ENCODE measurements at places on chromosomes 3 and 15. TPM values are rescaled to one million over a fixed set of nuclear protein-coding genes. Genes with fewer than 3 reads are reported as not detected.

DNA sequence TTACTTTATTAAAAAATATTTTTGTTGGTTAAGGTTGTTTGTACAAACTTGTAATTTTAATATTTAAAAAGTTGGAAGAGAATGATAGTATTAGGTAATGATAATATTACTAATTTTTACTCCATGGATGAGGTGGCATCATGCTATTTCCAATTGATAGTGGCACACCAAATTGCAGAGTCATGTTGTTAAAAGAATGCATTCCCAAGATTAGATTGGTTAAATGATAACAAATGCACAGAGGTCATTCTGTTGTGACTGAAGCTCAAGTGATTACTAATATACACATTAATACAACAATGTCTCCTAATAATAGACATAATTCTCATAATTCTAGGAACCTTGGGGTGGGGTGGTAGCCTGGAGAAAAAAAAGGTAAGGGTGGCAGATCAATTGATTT lies 73.2 kb upstream of the ZBED2 start:
- no peaks in the 10 kb centered on the region for H3K27me3 ChIP-seq
- no peaks in the 10 kb centered on the region for H3K4me1 ChIP-seq
- no peaks in the 10 kb centered on the region for H3K36me3 ChIP-seq
- H3K27ac ChIP-seq, result no peak overlapping the region

- H3K27ac ChIP-seq, result peak overlapping the region; percentile 16
- H3K4me3 ChIP-seq, result no peak overlapping the region
- H3K27me3 ChIP-seq, result no peaks in the 10 kb centered on the region
- peak; percentile 35 for DNase-seq
- H3K36me3 ChIP-seq, result no peaks in the 10 kb centered on the region
- peaks cover 17% of the 10 kb centered on the region for H3K4me1 ChIP-seq
Observed at GRCh38 chr3:159635047-159635641, 353.5 kb upstream of the IL12A start.

- H3K27ac ChIP-seq, result no peak overlapping the region
- peak; percentile 60 for DNase-seq
- no peaks in the 10 kb centered on the region for H3K36me3 ChIP-seq
- peaks cover 6% of the 10 kb centered on the region for H3K27me3 ChIP-seq
Observed at GRCh38 chr15:42084465-42085235, 9.7 kb downstream of the PLA2G4D start.

- peaks cover 3% of the 10 kb centered on the region for H3K4me1 ChIP-seq
- no peak overlapping the region for H3K27ac ChIP-seq
- no peak overlapping the region for H3K4me3 ChIP-seq
- H3K27me3 ChIP-seq, result peaks cover 13% of the 10 kb centered on the region
- no peaks in the 10 kb centered on the region for H3K36me3 ChIP-seq
- DNase-seq, result no peak
Observed at GRCh38 chr15:70797464-70797863, 34.1 kb upstream of the UACA start.

GRCh38 chr15:42157981-42158765 lies 1.7 kb upstream of the PLA2G4F start:
- peaks cover 43% of the 10 kb centered on the region for H3K36me3 ChIP-seq
- H3K27me3 ChIP-seq, result no peaks in the 10 kb centered on the region
- H3K27ac ChIP-seq, result no peak overlapping the region
- peaks cover 18% of the 10 kb centered on the region for H3K4me1 ChIP-seq
- H3K4me3 ChIP-seq, result no peak overlapping the region

The GUCA1C gene
- polyA plus RNA-seq, result not detected

- no peak for DNase-seq
- no peaks in the 10 kb centered on the region for H3K4me1 ChIP-seq
- no peak overlapping the region for H3K27ac ChIP-seq
- no peak overlapping the region for H3K4me3 ChIP-seq
- H3K36me3 ChIP-seq, result peaks cover 73% of the 10 kb centered on the region
Observed at GRCh38 chr15:73286311-73286710, 82.4 kb downstream of the HCN4 start.

DNA sequence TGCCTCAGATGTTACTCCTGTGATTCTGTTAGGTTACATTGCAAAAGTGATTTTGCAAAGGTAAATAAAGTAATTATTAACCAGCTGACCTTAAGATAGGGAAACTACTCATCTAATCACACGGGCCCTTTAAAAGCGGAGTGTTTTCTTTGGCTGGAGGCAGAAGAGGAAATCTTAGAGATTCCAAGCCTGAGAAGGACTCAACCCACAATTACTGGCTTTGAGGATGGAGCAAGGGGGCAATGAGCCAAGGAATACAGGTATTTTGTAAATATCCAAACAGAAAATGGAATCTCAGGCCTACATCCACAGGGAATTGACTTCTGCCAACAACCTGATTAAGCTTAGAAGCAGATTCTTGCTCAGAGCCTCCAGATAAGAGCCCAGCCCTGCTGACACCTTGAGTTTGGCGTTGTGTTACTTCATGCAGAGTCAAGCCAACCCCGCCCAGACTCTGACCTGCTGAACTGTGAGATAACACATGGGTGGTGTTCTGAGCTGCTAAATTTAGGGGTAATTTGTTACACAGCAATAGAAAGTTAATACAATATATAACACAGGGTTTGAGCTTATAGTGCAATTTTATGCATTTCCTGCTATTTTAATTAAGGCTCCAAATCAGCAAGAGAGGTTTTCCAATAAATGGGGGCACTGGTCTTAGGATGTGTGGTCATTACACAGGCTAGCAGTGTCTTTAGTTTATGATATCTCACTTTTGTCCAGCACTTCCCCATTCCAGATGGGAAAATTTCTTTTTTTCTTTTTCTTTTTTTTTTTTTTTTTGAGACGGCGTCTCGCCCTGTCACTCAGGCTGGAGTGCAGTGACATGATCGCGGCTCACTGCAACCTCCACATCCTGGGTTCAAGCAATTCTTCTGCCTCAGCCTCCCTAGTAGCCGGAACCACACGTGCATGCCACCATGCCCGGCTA lies 19.5 kb downstream of the NFKBIZ start:
- peak overlapping the region; percentile 80 for H3K27ac ChIP-seq
- peak; percentile 88 for DNase-seq
- H3K4me3 ChIP-seq, result no peak overlapping the region
- peaks cover 22% of the 10 kb centered on the region for H3K4me1 ChIP-seq

- H3K36me3 ChIP-seq, result no peaks in the 10 kb centered on the region
- peaks cover 18% of the 10 kb centered on the region for H3K4me1 ChIP-seq
- H3K27me3 ChIP-seq, result no peaks in the 10 kb centered on the region
- H3K4me3 ChIP-seq, result no peak overlapping the region
- no peak overlapping the region for H3K27ac ChIP-seq
Observed at GRCh38 chr3:125381743-125382142, 6.6 kb upstream of the ZNF148 start.

DNA sequence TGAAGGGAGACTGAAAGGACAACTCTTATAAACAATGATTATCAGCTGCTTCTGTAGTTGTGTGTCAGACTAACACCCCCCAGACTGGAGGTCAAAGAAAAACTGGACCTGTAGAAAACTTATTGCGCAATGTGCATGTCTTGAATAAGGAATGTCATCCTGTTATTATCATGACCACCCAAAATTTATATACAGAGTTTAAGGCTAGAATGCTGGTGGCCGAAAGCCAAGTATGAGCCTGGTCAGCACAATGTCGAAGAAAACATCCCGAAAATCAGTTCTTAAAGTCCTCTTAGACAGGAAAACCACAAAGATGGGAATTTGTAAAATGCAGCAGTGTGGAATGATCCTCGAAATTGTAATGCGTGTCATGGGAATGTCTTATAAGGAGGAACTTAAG lies 29.3 kb downstream of the RFTN1 start:
- peaks cover 3% of the 10 kb centered on the region for H3K4me1 ChIP-seq
- no peaks in the 10 kb centered on the region for H3K27me3 ChIP-seq
- H3K36me3 ChIP-seq, result no peaks in the 10 kb centered on the region
- no peak overlapping the region for H3K4me3 ChIP-seq
- peak; percentile 55 for DNase-seq

The AHSG gene
- 1.8 TPM for polyA plus RNA-seq

DNA sequence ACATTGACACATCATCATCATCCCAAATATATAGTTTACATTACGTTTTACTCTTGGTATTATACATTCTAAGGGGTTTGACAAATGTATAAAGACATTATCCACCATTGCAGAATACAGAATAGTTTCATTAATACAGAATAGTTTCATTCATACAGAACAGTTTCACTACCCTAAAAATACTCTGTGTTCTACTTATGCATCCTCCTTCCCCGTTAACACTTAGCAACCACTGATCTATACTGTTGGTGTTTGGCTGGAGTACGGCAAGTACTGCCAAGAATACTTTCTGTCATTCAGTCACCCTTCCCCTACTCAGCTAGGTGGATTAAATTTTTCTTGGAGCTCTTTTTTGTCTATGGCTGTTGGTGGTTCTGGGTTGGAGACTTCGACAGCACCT lies 33.4 kb downstream of the LEKR1 start:
- H3K27me3 ChIP-seq, result no peaks in the 10 kb centered on the region
- H3K4me1 ChIP-seq, result peaks cover 3% of the 10 kb centered on the region
- no peak overlapping the region for H3K4me3 ChIP-seq
- peak overlapping the region; percentile 6 for H3K27ac ChIP-seq
- DNase-seq, result no peak
- H3K36me3 ChIP-seq, result no peaks in the 10 kb centered on the region

The NPAP1 gene
- polyA plus RNA-seq, result 0.36 TPM

DNA sequence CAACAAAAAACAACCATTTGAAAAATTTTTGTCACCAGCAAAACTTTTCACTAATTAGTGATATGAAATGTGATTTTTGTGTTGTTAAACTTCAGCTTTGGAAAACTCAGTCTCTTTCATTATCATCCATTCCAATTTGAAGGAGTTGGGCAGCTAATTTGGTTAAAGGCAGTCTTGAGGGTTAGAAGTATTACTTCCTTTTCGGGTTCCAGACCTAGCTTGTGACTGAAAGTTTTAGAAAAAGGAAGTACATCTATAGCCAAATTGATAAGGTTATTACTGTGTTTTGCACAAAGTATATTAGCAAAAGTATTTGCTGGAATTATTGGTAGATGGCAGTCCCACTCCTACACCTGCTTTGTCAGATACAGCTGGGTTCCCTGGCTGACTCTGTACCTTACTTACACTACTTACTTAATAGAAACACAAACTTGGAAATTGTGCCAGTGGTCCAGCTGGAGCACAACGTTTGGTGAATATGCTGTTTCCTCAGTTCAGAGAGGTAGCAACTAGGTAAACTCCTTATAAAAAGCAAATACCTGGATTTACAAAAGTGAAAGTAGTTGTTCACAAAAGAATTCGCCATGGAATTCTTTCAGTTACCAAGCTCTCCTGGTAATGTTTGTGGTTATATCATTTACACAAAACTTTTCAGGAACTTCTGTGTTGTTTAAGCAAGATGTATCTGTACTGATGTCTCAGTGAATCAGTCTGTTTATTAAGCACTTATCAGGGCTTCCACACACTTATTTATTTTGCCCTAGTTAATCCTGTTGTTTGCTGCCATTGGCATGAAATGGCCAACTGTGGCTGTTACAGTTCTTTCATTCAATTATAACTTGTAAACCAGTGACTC lies 31.6 kb downstream of the TIPARP start:
- H3K4me3 ChIP-seq, result no peak overlapping the region
- H3K36me3 ChIP-seq, result peaks cover 30% of the 10 kb centered on the region
- DNase-seq, result no peak
- no peak overlapping the region for H3K27ac ChIP-seq
- H3K27me3 ChIP-seq, result no peaks in the 10 kb centered on the region

The SNTN gene
- not detected for polyA plus RNA-seq

DNA sequence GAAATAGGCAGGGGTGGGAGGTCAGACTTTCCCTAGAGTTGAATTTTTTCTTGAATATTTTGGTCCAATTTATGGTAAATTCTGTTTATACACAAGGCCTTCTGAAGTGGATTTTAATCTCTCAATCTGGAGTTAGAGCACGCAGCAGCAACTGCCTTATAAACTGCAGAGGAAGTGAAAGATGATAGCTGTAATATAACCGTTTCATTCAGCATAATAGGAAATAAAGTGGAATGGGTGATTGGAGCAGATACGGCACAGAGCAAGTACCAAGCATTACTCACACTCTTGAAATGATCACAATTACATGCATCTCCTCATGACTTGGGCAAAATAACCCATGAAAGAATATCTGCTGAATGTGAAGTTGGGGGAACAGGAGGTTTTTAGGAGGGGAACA lies 106.8 kb downstream of the ARRDC4 start:
- H3K27me3 ChIP-seq, result peaks cover 2% of the 10 kb centered on the region
- DNase-seq, result no peak
- no peak overlapping the region for H3K4me3 ChIP-seq
- no peak overlapping the region for H3K27ac ChIP-seq
- no peaks in the 10 kb centered on the region for H3K4me1 ChIP-seq

GRCh38 chr3:42179110-42179725 lies 86.8 kb downstream of the CCK start:
- DNase-seq, result peak; percentile 94
- peaks cover 40% of the 10 kb centered on the region for H3K4me1 ChIP-seq
- H3K4me3 ChIP-seq, result peak overlapping the region; percentile 20
- peak overlapping the region; percentile 98 for H3K27ac ChIP-seq
- peaks cover 12% of the 10 kb centered on the region for H3K36me3 ChIP-seq
- H3K27me3 ChIP-seq, result no peaks in the 10 kb centered on the region

- no peaks in the 10 kb centered on the region for H3K27me3 ChIP-seq
- no peak overlapping the region for H3K27ac ChIP-seq
- peaks cover 2% of the 10 kb centered on the region for H3K36me3 ChIP-seq
- no peak for DNase-seq
- H3K4me3 ChIP-seq, result no peak overlapping the region
Observed at GRCh38 chr3:194505791-194506415, 19.1 kb upstream of the ATP13A3 start.

DNA sequence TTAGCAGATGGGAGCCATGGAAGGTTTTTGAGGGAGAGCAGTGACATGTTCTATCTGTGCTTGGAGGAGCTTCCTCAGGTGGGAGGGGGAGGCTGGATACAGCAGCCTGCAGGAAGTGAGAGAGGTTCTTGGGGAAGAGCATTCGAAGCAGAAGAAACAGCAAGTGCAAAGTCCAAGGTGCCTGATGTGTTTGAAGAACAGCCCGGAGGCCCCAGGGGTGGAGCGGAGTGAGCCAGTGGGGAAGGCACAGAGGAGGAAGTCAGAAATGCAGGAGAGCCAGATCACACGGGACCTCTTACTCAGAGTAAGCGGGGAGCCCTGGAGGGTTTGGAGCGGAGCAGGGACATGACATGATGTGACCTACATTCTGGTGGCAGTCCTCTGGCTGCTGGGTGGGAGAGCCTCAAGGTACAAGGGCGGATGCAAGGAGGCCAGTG lies 10.8 kb downstream of the ITGA11 start:
- DNase-seq, result peak; percentile 98
- peaks cover 18% of the 10 kb centered on the region for H3K4me1 ChIP-seq
- H3K27me3 ChIP-seq, result no peaks in the 10 kb centered on the region

- no peak overlapping the region for H3K27ac ChIP-seq
- H3K4me3 ChIP-seq, result no peak overlapping the region
- no peaks in the 10 kb centered on the region for H3K36me3 ChIP-seq
- peak; percentile 23 for DNase-seq
- H3K27me3 ChIP-seq, result no peaks in the 10 kb centered on the region
Observed at GRCh38 chr3:43389388-43390254, 103.3 kb downstream of the SNRK start.

The IVD gene
- 51.2 TPM for polyA plus RNA-seq

Data from large intestine (tissue), 12 donors.